ENCODE measurements at places on chromosomes 1 and 21.

GRCh38 chr1:89454845-89455521, 69.6 kb upstream of the LRRC8B start:
- DNase-seq, result peak; percentile 46

GRCh38 chr21:43866260-43866629, 1.2 kb downstream of the AGPAT3 start:
- DNase-seq, result peak; percentile 65

DNA sequence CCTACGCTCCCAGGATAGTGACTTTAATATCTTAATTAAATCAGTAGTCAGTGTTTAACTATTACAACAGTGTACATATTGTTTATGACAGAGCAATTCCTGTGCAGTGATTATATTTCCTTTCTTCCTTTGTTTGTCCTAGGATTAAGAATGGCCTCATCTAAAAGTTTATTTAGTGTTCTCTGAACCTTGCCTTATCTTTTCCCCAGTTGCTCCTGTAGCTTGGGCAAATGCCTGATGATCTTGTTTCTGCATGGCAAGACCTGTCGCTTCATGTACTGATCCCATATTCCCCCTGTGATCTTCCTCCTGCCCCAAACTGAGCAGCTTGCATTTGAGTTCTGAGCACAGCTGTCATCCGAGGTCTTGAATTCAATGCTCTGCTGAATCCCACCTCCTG, 69.1 kb upstream of the STUM start:
- no peak for DNase-seq

DNA sequence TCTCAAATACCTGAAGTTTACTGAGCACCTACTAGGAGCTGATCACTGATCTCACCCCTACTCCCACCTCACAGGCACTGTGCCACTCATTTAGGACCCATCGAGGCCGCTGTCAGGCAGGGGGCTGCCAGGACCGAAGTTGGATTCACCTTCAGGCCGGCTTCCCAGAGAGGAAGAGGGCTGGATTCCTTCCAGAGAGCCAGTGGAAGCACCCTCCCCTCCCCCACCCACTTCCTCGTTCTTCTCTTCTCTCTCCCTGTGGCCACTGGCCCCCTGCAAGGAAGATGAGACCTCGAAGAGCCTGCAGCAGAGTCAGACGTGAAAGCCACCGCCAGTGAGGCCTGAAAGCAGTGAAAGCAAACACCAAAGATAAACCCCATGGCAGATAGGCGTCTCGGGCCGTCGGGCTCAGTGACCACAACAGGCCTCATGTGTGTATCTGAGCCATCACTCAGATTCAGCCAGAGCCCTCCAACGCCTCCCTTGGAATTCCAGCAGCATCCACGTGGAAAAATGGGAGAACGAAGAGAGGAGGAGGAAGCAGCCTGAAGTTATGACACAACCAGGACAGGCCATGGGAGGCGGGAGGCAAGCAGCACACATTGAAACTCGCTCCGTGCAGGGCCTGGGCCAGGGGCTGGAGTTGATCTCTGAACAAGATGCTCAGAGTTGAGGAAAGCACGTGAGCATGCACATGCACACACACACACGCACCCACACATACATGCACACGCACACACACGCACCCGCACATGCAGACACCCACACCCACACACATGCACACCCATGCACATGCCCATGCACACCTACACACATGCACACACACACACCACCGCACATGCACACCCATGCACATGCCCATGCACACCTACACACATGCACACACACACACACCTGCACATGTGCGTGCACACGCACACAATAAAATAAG, 6.2 kb upstream of the AGTRAP start:
- no peak for DNase-seq

- no peak for DNase-seq
These were observed 128.1 kb downstream of the PLXNA2 start for GRCh38 chr1:208115924-208116640.

Measured in stimulated activated CD4-positive, alpha-beta T cell treated with anti-CD3 and anti-CD28 coated beads, TNF-alpha, amount 100 ng/mL, for 24 hours (primary cell).